ENCODE measurements at places on chromosomes 3 and 15.

DNA sequence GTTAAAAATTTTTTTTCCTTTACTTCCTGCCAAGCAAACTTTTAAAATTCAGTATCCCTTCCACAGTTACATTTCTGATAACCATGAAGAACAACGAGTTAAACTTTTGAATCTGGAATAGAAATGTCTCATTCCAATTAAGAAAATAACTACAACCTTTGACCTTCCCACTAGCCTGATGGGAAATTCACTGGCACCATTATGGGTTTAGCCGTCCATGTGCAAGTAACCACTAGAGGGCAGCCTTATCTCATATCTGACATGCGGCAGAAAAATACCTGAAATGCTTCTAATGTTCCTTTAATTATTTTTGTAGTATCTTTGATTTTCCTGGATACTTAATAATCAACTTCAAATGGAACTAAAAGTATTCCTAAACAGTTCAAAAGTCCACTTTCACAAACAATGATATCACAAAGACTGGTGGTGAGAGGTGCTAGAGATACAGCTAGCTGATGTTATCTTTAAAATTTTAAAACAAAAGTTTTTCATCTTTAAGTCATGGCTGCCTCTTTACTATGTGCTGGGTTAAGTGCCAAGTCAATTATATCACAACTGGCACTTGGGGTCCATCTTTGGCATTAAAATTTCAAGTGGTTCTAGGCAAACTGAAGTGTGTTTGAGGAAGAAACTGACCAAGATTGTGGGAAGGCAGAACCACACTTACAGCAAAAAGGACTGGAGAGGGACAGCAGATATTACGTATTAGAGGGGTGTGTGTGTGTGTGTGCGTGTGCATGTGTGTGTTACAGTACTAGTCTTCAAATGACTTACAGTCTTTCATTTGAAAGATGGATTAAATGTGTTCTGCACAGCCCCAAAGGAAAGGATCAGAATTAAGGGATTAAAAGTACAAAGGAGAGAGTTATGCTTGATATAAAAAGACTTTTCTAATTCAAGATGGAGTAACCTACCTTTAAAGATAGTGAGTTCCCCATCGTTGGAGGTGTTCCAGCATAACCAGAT is 107.1 kb upstream of the ICE2 start:
- DNase-seq = peak; percentile 29

DNA sequence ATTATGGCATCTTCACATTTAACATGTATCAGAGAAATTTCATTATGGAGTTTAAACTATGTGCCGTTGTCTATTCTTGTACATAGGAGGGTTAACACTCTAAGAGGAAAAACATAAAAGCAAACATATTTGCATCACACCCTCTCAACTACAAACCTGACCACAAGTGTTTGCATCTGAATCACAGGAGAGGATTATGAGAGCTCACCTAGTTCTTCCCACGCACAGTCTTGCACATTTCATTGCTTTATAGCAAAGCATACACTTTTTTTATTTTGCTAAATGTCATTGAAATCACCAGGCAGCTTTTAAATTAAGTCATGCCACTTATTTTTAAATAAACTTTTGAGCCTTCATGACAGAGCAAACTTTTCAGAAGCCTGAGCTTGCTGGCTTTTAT is 12.5 kb downstream of the TRAT1 start:
- no peak for DNase-seq

- DNase-seq = peak; percentile 52
Measured at GRCh38 chr15:36959746-36960145, 140.6 kb downstream of the MEIS2 start.

GRCh38 chr3:163175970-163176369 is 1679.4 kb downstream of the OTOL1 start:
- DNase-seq = no peak

GRCh38 chr3:98843266-98843959 is 58.1 kb downstream of the DCBLD2 start:
- DNase-seq = no peak

DNA sequence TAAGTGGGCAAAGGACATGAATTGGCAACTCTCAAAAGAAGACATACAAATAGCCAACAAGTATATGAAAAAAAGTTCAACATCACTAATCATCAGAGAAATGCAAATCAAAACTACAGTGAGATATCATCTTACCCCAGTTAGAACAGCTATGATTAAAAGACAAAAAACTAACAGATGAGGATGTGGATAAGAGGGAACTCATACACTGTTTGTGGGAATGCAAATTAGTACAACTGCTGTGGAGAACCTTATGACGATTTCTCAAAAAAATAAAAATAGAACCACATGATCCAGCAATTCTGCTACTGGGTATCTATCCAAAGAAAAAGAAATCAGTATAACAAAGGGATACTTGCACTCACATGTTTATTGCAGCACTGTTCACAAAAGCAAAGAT is 28.6 kb downstream of the NEK10 start:
- DNase-seq = no peak

DNA sequence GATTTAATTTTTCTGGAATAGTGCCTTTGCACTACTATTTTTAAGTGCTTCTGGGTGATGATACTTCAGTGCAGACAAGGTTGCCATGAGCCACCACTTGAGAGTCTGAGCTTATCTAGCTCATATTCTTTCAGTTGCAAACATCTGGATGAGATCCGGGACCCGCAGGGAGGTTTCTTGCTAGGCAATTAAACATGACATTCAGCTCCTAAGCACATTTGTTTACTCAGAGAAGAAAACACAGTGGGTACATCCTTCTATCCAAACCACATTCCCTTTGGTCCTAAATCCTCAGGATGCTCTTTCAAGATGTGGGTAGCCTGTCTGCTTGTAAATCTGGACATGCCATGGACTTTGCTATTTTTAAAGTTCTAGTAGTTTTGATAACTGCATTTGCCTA is 12.0 kb downstream of the PLSCR1 start:
- no peak for DNase-seq

DNA sequence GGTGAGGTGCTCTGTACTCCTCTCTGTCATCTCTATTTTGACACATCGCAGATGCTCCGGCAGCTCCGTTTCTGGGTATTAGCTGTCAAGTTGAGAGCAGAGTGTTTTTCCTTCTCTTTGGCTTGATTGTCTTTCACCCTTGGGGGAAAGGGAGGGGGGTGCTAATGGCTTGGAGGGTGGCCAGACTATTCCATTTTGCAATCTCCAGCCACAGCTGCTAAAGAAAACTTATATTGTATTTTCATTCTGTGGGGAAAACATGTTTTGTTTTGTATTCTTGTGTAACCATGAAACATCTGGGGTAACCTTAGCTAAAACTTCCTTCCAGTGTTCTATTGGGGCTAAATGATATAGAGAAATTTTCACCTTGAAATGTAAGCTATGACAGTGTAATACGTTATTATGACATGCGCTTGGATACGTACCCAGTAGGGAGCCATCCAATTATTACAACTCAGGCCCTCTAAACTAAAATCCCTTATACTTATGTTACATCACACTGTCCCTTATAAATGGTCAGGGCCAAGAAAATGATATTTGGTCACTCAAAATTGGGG is 14.0 kb upstream of the LARP6 start:
- DNase-seq = peak; percentile 48

DNA sequence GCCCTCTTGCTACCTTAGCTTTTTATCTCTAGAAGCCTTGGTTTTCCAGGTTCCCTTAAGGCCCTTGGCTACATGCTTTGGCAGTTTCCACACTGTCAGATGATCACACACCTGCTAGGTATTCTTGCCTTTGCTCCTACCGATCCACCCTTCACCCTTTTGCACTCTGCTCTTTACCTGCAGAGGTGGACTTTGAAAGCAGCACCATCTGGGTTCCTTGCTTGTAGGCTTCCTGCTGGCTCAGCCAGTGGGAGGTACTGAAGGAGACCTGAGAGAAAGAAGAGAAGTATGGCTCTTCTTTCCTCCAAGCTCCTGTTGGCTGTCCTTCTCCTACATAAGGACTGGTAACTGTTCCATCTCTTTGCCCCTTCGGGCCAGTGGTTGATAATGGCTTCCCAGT is 7.3 kb upstream of the ZNF592 start:
- DNase-seq = no peak

GRCh38 chr3:28134792-28135375 is 106.5 kb upstream of the CMC1 start:
- DNase-seq = no peak

- DNase-seq = peak; percentile 31
Measured at GRCh38 chr3:103388214-103388613, 953.4 kb downstream of the ZPLD1 start.

DNA sequence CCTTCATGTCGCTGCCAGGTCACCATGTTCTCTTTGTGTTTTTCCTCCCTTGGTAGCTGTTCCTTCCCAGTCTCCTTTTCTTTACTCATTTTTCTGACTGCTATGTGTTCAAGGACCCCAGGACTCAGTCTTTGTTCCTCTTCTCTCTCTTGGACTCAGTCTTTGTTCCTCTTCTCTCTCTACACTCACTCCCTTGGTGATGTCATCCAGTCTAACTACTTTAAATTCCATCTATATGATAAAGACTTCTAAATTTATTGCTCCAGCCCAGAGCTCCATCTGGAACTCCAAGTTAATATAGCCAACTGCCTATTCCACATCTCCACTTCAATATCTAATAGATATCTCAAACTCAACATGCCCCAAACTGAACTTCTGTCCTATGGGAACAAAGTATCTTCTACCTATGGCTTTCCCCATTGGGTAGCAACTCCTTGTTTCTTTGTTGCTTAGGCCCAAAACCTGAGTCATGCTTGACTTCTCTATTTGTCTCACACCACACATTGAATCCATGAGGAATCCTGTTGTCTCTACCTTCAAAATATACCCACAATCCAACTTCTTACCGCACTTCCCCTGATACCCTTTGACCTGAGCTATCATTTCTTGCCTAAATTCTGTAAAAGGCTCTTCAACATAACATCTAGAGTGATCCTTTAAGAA is 4.9 kb upstream of the DYNC1LI1 start:
- no peak for DNase-seq

DNA sequence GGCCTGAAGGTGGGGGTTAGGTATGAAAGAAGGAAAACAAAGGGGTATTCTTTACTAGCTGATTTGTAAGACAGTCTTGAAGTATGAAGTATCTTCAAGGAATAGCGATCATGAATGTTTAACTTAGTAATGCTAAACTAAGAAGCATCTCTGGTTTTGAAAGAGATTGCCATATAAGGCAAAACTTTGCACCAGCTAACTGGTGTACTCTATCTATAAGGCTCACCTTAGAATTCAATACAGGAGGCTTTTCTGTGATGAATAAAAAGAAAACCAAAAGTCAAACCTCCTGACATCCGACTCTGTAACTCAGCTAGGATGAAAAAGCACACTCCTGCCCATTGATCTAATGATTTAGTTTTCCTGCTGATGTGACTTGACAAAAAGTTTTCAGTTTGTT is 54.7 kb downstream of the FOXP1 start:
- no peak for DNase-seq

GRCh38 chr3:40310705-40311104 is 1.2 kb downstream of the EIF1B start:
- no peak for DNase-seq

DNA sequence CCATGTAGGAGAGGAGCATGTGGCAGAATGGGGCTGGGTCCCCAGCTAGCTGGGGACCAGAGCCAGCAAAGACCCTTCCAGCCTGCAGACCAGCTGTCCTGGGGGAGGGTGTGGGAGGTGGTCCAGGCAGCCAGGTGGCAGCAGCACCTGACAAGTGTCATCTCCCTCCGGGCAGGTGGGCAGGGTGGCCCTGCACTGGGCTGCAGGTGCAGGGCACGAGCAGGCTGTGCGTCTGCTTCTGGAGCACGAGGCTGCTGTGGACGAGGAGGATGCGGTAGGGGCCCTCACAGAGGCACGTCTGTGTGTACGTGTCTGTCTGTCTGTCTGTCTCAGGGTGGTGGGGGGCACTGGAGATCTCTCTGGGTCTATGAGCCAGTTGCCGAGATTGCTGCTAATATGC is 5.5 kb downstream of the ANKDD1A start:
- no peak for DNase-seq

GRCh38 chr3:191624299-191624698 is 163.3 kb downstream of the PYDC2 start:
- DNase-seq = no peak

GRCh38 chr3:138781012-138781470 is 53.7 kb downstream of the PIK3CB start:
- no peak for DNase-seq

DNA sequence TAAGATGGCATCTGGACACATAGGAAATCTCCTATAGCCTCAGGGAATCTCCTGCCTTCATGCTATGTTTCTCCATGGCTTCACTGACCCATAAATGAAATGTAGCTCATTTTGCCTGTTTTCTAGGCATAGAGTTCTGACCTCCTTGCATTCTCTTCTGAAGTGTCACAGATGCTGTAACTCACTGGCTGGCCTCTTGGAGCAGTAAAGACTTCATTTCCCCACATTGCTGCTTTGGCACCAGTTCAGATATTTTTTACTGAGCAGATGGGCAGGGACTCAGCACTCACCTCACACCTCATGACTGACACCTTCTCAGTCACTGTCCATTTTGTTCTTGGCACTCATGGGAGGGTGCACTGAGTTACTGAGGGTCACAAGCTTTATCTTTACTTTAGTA is 286.7 kb upstream of the TGFBR2 start:
- no peak for DNase-seq

- DNase-seq = no peak
Measured at GRCh38 chr3:51350751-51351150, 34.3 kb upstream of the MANF start.

- DNase-seq = no peak
Measured at GRCh38 chr15:68674975-68675374, 96.2 kb downstream of the CORO2B start.

DNA sequence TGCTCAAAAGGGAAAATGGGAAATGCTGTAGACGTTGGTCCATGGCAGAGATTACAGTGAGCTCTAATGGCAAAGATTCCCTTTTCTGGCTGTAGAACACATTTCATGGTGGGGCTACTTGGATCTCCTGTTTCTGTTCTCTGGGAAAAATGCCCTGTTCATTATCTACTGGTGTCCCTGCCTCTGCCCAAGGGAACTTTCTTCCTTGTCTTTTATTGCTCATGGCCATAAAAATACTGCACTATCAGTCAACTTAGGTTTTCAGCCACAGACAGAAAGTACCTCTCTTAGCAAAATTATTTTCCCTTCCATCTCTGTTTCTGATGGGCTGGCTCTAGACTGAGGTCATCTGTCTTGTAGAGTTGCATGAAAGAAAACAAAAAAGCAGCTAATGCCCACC is 98.9 kb downstream of the PDCD6IP start:
- no peak for DNase-seq

- DNase-seq = no peak
Measured at GRCh38 chr3:110791995-110792686, 279.5 kb upstream of the NECTIN3 start.

- DNase-seq = no peak
Measured at GRCh38 chr15:82060817-82061216, 15.0 kb upstream of the MEX3B start.

DNA sequence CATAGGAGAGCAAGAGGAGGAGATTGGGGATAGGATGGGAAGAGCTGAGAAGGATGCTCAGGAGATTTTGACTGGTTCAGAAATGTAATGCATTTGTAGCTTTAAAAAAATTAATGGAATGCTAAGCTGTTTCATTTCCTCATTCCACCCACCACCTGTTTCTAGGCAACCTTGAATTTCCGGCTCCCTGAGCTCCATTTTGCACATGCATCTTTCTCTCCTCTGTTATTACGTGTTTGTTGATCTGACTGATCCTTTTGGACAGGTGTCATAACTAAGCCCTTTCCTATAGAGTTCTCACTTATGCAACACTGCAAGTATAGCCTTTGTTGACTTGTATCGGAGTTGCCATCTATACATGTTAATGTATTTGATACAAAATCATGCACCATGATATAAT is 4.3 kb downstream of the TMPRSS7 start:
- DNase-seq = peak; percentile 27

- no peak for DNase-seq
Measured at GRCh38 chr15:72786676-72787345, 3.3 kb upstream of the ADPGK start.

GRCh38 chr15:77535845-77536244 is 96.9 kb downstream of the LINGO1 start:
- no peak for DNase-seq
